Mesothelial cell of epicardium (in vitro differentiated cells): ENCODE measurements at places on chromosomes 3 and 15. TPM values are rescaled to one million over a fixed set of nuclear protein-coding genes. Genes with fewer than 3 reads are reported as not detected.

Gene IQCF5
- not detected in 3 replicates for total RNA-seq

- no peak for DNase-seq
Measured at GRCh38 chr3:31710123-31710803, 177.5 kb downstream of the STT3B start.

Gene GNAT1
- total RNA-seq, result 0.27 to 0.98 TPM (median 0.55 TPM) in 3 replicates

Gene CHRNB4
- total RNA-seq, result 2.2 to 3.2 TPM (median 2.8 TPM) in 3 replicates

DNA sequence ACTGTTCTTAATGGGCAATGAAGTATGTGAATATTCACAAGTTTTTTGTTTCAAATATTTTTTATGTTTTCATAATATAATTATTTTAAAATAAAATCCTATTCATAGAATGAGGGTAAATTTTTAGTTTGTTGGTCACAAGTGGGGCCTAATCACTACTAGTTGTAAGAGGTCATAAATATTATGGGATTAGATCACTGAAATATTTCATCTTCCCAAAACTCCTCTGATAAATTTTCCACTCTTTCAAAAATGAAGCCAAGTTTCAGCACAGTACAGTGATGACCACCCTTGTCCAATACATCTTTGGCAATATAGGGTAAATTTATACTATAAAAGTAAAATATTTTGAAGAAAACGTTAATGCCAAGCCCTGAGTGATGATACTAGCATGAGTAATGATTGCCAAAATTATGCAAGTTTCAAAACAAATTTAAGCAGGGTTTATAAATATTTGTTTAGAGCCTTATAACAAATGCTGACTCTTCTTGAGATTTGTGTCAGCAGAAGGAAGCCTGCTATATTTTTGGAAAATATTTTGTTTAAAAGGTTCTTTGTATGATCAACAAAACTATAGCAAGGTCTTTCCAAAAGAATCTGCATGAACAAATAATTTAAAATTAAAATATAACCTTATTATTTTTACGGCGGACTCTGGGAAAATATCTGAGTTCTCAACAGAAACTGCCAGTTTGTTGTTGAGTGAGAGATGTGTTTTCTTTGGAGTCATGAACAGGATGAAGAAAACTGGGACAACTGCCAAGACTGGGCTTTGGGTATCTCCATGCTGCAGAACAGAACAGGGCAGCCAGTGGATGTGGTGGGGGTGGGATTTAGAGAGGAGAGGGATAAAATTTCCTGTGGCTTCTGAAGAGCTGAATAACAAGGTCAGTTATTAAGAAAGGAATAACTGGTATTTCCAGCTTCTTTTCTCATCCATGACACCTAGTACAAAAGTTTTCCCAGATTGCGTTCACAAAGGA, 17.9 kb upstream of the TM4SF1 start:
- no peak for DNase-seq

DNA sequence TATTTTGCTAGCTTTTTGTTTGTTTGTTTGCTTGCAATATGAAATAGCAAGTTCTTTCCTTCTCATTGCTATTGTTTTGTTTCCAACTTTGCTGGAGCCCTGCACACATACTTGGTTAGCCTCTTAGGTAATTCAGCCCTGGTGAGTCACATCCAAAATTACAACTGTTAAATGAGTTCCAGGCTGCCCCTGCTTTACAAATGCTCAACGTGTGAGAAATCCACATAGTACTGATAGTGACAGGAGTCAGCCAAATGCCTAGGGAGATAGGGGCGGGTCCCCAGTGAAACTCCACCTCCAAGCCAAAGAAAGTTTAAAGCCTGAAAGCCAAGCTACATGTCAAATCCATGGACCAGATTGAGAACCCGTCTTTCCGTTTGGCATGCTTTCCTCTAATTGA, 81.3 kb upstream of the RNF7 start:
- no peak for DNase-seq

- DNase-seq, result no peak
Measured at GRCh38 chr3:64983583-64984359, 296.0 kb upstream of the ADAMTS9 start.

Gene PROK2
- not detected in 3 replicates for total RNA-seq

Gene PLA2G4E
- not detected in 3 replicates for total RNA-seq

GRCh38 chr3:191263365-191263764, 64.3 kb downstream of the OSTN start:
- DNase-seq, result no peak

- no peak for DNase-seq
Measured at GRCh38 chr3:48470286-48470685, 23.7 kb downstream of the ATRIP start.
